ENCODE measurements at places on chromosomes 2 and 18.

DNA sequence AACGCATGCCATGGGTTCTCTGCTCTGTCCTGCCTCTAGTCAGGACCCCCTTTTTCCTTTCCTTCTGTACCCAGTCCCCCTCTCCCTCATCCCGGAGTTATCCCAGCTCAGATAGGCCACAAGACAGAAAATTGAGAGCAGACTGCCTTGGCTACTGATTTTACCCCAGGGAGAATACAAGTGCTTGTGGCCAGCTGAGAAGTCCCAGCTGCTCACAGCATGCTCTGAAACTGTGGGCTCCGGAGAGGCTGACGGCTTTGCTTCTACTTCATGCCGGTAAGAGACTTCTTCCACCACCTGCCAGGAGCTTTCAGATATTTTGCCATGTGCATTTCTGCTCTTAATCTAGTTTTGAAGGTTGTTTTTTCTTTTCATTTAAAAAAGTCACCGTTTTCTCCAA, 20.0 kb upstream of the SIX2 start:
- DNase-seq = no peak

DNA sequence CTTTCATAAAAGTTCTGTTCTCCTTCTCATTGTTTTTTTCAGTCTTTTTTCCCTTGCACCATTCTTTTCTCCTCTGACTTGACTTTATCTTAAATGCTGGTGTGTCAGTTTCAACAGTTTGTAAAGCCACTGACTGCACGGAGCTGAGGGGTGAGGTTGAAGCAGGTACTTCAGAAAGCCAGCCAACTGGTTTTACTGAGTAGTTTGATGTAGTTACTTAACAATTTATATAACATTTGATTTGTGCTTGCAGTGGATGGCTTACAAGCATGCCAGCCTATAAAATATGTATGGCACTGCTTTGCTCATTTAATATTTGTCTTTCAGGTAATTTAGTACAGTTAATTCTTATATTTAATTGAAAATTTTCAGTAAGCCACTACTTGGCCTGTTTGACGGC, 55.4 kb downstream of the FAM171B start:
- no peak for DNase-seq

GRCh38 chr2:142944721-142945120, 67.3 kb downstream of the KYNU start:
- DNase-seq = no peak

DNA sequence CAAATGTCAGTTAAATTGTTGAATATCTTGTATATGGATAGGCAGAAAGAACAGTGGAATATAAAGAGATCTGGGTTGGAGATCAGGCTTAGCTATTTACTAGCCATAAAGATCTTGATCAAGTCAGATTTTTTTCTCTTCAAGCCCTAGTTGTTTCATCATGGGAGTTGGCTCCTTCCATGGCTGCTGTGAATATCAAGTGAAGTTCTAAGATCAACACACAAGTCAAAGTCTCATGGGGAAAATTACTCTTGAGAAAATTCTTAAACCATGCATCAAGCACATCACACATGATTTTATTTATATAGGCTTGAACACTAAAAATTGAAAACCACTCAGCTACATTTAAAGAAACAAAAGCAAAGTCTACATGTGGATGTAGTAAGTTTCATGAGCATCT, 79.8 kb downstream of the C1D start:
- no peak for DNase-seq

GRCh38 chr2:24920809-24921441, 888 bp upstream of the ADCY3 start:
- peak; percentile 34 for DNase-seq

DNA sequence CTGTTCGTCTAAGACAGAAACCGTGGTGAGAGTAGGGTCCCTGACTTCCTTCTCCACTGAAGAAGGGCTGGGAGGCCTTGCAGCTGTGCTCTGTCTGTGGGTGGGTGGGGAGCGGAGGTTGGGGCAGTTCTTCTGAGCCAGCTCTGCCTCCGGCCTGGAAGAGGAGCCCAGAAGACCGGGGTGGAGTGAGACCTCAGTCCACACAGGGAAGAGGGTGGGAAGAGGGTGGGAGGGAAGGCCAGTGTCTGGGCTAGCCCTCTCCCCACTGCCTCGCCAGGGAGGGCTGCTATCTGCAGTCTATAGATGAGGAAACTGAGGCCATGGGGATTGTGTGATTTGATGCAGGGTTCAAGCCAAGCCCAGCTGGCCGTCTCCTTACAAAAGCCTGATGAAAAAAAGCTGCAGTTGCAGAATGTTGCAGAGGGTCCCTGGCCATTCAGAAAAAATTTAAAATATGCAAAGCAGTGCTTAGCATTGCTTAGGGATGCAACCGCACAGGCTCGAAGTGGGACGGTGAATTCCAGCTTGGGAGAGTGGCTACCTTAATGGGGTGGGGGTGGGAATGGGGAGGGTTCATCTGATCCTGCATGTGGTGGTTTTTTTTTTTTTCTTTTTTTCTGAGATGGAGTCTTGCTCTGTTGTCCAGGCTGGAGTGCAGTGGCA, 181.6 kb upstream of the HS6ST1 start:
- DNase-seq = no peak
